Sciatic nerve (tissue), 2 donors: ENCODE measurements at places on chromosomes 3 and 15. TPM values are rescaled to one million over a fixed set of nuclear protein-coding genes. Genes with fewer than 3 reads are reported as not detected.

- DNase-seq: peak; percentile 74
These were observed 15.6 kb upstream of the MAGEF1 start for GRCh38 chr3:184727357-184728009.

- DNase-seq: no peak
These were observed 307.1 kb downstream of the PTPRG start for GRCh38 chr3:61868499-61868898.

TRIP4 gene
- 25.9 TPM for total RNA-seq

ARRDC4 gene
- total RNA-seq: 48.2 TPM
